Testis (tissue), 5 donors: ENCODE measurements at places on chromosomes 16 and 17. TPM values are rescaled to one million over a fixed set of nuclear protein-coding genes. Genes with fewer than 3 reads are reported as not detected.

RASD1 gene
- 99.7 TPM for total RNA-seq

PLK1 gene
- 44.5 TPM for total RNA-seq

HS3ST2 gene
- 0.87 TPM for total RNA-seq

CCL7 gene
- not detected for total RNA-seq

VASN gene
- 103 TPM for total RNA-seq

MYH8 gene
- 0.39 TPM for total RNA-seq

EPN3 gene
- 6.3 TPM for total RNA-seq

ESRP2 gene
- total RNA-seq: 14.6 TPM

TSPOAP1 gene
- 7.2 TPM for total RNA-seq

PRDM7 gene
- total RNA-seq: 1.8 TPM

ITGB4 gene
- 11.6 TPM for total RNA-seq

TPSAB1 gene
- total RNA-seq: 11.7 TPM

GNAO1 gene
- total RNA-seq: 33.3 TPM

GPR179 gene
- total RNA-seq: 0.93 TPM

ITGB3 gene
- 6.9 TPM for total RNA-seq

CCDC78 gene
- 6.1 TPM for total RNA-seq

YBX2 gene
- total RNA-seq: 549 TPM

KRTAP9-2 gene
- total RNA-seq: not detected

GNGT2 gene
- total RNA-seq: 0.68 TPM
